ENCODE measurements at places on chromosomes 6 and 20.

GRCh38 chr6:164563924-164564323, 745.5 kb downstream of the C6orf118 start:
- DNase-seq, result no peak

DNA sequence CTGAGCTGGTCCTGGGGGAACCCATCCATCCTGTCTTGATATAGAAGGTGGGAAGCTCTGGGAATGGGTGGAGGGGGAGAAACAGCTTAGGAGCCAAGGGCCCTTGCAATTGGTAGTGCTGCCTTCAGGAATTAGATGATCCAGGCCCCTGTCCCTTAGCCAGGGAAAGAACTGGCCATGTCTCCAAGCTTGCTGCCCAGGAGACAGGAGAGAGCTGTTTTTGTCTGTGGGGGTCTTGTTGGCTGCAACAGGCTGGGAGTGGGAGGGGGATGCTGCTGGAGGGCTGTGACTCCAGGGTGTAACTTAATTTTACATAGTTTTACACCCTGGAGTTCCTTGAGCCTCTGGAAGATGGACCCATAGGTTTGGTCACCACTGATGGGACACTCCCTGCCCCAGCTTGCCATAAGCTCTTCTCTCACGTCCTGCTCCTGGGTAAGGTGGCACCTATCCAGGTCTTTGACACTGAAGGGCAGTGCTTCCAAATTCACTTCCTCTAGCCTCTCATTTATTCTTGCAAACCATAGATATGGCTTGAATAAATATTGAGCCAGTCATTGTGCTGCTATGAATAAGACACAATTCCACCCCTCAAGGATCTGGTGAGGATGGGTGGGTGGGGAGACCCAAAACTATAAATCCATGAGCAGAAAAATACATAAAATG, 16.8 kb downstream of the VEGFA start:
- DNase-seq, result no peak

- DNase-seq, result no peak
Observed at GRCh38 chr20:63686492-63687321, 9.7 kb upstream of the TNFRSF6B start.

GRCh38 chr6:166167258-166167731, 356 bp downstream of the TBXT start:
- no peak for DNase-seq

GRCh38 chr20:39813190-39813829, 851.2 kb downstream of the DHX35 start:
- no peak for DNase-seq

DNA sequence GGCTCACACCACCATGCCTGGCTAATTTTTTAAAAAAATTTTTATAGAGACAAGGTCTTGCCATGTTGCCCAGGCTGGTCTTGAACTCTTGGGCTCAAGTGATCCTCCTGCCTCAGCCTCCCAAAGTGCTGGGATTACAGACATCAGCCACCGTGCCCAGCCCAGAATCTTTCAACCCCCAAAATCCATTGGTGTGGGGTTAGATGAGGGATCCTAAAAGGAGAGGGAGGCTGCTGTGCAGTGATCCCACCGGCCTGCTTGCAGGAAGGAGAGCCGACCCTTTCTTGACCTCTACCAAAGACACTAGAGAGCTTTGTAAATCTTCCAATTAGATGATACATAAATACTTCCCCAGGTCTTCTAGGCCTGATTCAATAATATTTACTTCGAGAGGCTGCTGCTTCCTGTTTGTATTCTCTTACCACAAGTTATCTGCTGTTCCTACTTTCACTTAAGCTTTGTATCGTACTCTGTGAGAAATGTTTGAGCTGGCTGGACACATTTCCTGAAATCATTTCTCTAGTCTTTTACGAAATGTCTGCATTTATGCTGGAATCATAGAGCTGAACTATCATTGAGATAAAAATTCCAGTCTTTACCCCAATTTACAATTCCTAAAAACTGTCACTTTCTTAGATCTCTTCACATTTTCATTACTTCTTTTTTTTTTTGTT, 49.3 kb upstream of the IER3 start:
- DNase-seq, result no peak

DNA sequence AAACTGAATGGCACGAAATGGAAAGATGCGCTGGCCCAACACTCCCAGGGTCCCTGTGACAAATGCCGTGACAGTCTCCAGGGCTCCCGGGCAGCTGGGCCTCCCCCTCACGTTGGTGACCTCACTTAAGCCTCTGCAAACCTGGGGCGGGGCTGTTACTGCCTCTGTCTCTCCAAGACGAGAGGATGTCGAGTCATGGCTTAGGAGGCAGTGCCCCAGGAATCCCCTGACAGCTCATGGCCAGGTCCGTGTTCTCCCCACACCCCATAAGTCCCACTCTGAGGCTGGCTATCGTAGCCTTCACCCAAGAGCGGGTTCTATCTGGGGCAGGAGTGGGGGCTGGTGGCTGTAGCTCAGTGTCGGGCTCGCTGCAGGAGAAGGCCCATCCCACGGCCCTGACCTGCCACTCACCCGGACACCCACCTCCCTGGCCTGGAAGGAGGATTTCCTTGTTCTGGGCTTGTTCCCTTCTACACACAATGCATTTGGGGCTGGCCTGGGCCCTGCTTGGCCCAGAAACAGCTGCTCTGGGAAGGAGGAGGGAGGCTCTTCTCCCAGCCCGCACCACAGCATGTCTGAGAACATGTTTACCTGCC, 5.6 kb upstream of the RPS21 start:
- DNase-seq, result no peak

GRCh38 chr6:145332011-145332410, 403.3 kb downstream of the EPM2A start:
- DNase-seq, result no peak

- DNase-seq, result no peak
Observed at GRCh38 chr6:38678178-38678760, 24.7 kb downstream of the GLO1 start.

DNA sequence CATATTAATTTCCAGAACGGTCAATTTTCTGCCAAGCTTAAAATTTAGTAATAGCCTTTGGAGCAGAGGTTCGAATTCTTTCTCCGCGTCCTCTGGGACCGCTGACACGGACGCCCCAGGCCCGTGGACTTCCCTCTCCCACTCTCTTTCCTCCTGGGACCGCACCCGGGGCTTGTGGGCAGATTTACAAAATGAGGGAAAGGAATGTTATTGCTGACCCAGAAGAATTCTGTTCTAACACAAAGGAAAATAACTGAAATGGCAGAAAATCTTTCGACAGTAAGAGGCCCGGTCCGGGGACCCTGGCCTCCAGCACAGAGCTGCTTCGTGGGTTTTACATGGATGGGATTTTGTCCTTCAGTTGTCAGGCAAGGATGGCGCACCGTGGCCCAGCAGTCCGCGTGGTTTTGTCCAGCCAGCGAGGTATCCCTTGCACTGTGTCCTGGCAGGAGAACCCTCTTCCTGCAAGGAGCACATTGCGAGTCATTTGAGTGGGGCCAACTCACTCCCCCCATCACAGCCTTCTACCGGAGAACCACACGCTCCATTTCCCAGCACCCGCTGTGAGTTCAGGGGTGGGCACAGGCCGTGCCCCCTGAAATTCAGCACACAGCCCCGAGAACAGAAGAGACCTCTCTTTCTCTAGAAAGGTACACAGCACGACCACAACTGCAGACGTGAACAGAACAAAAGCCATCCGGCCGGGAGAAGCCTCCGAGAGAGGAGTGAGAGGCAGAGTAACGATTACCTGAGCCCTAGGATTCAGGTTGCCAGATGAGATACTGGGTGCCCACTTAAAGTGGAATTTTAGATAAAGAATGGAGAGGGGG, 106.0 kb upstream of the AFDN start:
- no peak for DNase-seq

GRCh38 chr6:2931055-2931454, 27.9 kb upstream of the SERPINB9 start:
- no peak for DNase-seq

DNA sequence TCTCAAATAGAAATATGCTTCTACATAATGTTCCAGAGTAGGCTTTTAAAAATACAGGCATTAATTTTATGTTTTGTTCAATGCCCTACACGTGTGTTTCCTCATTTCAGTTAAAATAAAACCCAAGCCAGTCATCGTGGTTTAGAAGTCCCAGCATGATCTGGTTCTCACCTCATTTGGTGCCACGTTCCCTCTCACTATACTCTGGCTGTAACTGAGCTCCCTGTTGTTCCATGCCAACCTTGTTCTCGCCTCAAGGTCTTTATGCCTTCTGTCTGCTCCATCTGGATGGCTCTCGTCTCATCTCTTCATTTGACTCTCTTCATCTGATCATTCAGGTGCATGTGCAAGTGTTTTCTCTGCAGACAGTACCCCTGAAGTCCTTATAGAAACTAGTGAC, 32.6 kb downstream of the HDGFL1 start:
- no peak for DNase-seq

- DNase-seq, result no peak
Observed at GRCh38 chr6:101783287-101783686, 389.8 kb downstream of the GRIK2 start.

DNA sequence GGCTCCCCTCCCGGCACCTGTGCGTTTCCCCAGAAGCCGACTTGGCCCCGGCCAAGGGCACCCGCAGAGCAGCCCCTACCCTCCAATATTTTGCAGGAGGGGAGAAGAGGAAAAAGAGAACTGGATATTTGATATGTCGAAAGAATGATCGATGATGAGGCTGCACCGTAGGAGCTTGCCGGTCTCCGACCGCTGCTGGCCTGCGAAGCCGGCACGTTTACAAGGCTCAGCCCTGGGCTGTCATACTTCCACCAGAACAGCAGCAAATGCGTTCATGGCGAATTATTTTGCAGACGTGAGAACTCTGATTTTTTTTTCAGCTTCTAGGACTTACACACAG, 296.7 kb downstream of the TFAP2C start:
- peak; percentile 49 for DNase-seq

DNA sequence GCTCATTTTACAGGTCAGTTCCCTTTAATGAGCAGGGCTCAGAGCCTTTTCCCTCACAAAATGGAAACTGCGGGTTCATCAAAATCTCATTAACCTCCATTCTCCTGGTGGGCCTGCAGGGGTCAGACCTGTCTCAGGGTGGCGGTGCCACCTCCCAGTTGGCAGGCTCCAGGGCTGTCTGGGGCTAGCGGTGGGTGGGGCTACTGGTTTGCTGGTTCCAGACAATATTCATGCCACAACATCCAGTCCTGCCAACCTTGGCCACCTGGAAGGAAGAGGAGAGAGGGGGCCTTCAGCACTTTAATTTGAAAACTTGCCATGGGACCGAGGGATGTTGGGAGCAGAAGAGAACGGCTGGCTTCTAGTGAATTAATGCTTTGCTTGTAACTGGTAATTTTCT, 41.9 kb upstream of the CTNNBL1 start:
- DNase-seq, result peak; percentile 57

- no peak for DNase-seq
Observed at GRCh38 chr20:44584162-44584561, 1.8 kb downstream of the PKIG start.

DNA sequence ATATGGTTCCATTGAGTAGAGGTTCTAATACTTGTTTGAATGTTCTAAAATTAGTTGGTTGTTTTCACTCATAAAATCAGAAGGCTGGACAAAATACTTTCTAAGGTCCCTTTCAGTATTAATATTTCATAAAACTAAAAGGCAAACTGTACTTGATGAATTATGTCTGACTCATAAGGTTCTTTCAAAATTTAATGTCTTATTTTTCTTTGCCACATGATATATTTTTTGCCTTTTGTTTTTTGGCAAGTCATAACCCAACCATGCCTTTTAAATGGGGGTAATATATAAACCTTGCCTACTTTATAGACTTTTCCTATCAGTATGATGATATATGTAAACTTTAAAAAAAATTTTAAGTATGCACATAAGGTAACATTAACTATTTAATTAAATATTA, 244.7 kb downstream of the PTPRK start:
- no peak for DNase-seq

- peak; percentile 96 for DNase-seq
Observed at GRCh38 chr6:6686748-6687601, 98.5 kb downstream of the LY86 start.

GRCh38 chr20:48730977-48731376, 96.8 kb downstream of the PREX1 start:
- no peak for DNase-seq

GRCh38 chr6:144065213-144065660, 30.1 kb downstream of the SF3B5 start:
- DNase-seq, result no peak

DNA sequence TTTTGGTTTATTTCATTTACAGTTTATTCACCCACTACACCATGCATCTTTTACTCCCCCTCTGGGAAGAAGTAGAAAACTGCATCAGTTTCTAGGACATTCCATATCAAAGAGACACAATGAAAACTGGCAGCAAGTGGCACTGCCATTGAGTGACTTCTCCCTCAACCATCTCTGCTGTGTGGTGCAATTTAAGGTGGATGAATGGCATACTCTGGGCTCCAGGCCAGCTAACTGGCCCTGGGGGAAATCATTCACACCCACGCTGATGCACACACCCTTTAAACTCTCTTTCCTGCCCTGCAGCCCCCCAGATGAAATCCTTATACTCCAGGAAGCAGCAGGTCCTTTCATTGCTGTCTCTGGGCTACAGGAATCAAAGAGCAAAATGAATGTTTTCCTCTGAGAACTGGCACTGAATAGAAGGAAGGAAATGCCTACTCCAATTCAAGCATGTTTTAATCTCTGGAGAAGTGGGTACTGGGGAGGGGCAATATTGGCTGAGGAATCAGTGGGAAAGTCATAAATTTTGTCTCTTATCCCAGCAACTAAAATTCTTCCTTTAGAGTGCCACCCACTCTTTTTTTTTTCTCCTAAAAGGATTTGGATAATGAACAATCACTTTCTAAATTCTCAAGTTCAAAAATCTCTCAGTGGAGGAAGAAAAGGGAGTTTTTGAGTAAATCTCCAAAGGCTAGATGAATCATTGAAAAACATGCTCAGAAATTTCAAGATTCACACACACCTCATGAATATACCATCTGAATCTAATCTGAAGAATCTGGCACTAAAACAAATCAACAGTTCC, 16.9 kb upstream of the RFPL4B start:
- DNase-seq, result peak; percentile 14

DNA sequence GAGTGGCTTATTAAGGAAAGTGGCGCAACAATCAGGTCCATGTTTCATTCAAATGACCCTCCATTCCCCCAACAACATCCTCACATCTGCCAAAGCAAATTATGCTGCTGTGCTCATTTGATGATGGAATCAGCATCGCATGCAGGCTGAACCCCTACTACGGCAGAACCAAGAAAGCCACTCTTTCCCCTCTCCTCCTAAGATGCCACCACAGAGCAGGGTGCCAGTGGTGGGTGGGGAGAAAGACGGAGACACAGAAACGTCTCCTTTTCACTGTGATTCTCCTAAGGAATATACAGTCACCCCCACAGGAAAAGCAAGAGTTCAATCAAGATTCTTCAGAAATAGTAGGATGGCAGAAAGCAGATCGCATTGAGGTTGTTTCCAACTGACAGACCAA, 17.1 kb downstream of the HEBP2 start:
- DNase-seq, result no peak

DNA sequence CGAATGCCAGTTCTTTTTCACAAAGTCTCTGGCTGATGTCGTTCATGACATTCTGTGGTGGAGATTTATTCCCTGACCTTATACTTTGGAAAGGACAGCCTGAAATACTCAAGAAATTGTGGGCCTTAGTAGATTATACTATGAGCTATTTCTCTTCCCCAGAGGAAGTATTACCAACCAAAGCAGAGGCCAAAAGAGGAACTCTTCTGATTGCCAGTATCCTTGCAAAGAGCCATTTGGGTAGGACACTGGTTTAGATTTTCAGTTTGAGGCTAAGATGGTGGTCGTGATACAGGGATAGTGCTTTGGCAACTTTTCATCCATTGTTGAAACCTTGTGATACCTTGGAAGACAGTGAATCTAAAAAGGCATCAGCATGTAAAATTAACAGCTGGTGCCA, 327.3 kb downstream of the HACE1 start:
- no peak for DNase-seq

- no peak for DNase-seq
Observed at GRCh38 chr6:90537027-90537426, 49.8 kb downstream of the MAP3K7 start.

Data from urothelium cell line (cell line).